ENCODE measurements at places on chromosomes 12 and 14.

DNA sequence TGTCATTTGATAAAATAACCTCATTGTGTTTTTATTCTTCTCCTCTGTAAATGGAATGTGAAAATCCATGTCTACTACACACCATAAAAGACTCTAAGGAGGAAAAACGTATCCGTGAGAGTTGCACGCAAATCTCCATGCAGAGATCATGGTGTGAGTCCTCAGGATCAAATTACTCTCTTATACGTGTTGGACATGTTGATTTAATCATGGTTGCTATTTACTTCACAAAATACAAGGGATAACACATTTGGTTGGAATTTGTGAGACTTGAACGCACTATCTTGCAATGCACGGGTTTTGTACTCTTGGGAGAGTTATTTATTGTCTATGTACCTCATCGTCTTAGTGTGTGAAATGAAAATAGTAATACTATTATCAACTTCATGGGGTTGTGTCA, 128.0 kb upstream of the RASSF8 start:
- DNase-seq, result no peak

DNA sequence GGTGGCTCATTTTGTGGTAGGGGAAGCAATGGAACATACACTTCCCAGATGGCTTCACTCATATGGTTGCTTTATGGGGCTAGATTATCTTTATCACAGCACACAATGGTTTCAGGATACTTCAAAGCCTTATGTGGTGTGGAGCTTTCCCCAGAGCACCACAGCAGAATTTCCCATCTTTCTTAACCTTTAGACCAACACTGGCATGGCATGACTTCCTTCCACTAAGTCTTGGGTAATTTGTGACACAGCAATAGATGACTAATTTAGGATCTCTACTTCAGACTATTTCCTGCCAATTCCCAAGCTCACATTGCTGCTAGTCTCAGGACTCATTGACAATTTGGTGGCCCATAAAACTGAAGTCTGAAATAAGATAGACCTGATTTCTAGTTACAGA, 36.9 kb upstream of the DCN start:
- DNase-seq, result no peak

GRCh38 chr14:105047283-105048016, 17.8 kb downstream of the GPR132 start:
- no peak for DNase-seq

- DNase-seq, result peak; percentile 14
Measured at GRCh38 chr14:65462411-65462810, 49.9 kb downstream of the FUT8 start.

DNA sequence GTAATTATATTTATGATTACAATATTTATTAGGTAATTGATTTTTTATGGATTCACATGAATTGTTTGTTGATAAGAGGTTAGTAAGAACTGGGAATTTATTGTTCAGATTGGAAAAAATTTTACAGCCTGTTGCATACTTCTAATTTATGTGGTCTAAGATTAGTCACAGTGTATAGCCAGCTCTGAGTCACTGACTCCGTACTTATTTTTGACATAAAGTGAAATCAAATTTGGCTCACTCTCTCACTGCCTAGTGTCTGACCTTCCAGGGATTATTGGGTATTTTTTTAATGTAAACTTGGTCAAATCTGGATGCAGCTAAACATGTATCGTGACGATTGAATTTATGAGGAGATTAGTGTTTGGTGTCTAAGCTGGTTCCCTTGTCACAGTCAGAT, 109.3 kb downstream of the PTPRQ start:
- peak; percentile 71 for DNase-seq

DNA sequence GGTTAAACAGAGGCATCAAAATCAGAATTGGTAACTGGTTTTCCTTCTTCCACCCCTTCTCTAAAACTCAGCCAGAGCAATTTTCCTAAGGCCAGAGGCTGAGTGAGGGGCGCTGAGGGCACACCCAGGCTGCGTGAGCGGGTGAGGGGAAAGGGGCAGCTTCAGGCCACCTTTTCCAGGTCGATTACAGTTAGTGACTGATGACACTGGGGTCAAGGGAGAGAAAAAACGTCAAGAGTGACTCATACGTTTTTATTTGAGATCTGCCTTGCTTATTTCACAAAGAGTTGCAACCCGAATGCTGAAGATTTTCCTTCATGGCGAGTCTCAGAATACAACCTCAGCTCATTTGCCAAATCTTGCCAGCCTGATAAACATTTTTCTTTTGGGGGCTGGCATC, 46.7 kb upstream of the EVL start:
- DNase-seq, result no peak

DNA sequence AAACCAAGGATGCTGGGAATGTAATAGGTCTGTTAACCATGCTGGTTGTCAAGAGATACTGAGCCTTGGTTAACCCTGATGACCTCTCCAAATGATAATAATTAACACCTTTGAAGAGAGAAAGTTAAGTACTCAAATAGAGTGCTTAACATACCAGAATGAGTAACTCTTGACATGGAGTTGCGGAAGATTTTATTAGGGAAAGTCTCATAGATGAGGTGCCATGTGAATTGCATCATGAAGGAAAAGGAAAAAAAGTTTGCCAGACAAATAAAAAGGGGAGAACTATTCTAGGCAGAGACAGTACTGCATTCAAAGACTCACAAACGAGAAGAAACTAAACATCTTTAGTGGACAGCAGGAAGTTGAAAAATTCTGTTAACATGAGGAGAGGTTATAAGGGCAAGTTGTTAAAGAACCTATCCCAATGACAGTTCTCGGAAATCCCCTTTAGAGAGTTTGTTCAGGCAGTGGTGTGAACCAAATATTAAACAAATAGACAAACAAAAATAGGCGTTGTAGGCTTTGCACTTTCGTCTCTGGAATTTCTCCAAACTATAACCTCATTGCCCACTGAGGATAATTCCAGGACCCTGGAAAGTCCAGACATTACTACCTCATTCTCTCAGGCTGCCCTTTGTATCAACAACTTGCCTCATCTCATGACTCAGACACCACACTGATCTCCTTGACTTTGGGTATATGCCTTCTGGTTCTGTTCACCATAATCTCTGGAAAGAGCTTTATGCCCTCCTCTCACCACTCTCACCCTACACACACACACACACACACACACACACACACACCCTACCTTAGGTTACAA, 435.0 kb downstream of the GXYLT1 start:
- peak; percentile 5 for DNase-seq

DNA sequence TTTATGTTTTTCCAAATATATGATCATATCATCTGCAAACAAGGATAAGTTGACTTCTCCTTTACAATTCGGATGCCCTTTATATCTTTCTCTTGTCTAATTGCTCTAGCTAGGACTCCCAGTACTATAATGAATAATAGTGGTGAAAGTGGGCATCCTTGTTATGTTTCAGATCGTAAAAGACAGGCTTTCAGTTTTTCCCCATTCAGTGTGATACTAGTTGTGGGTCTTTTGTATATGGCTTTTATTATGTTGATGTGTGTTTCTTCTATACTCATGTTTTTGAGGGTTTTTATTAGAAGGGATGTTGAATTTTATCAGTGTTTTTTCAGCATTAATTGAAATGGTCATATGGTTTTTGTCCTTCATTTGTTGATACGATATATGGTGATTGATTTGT, 97.3 kb downstream of the FUT8 start:
- no peak for DNase-seq

GRCh38 chr14:92960706-92961566, 38.0 kb downstream of the CHGA start:
- no peak for DNase-seq

DNA sequence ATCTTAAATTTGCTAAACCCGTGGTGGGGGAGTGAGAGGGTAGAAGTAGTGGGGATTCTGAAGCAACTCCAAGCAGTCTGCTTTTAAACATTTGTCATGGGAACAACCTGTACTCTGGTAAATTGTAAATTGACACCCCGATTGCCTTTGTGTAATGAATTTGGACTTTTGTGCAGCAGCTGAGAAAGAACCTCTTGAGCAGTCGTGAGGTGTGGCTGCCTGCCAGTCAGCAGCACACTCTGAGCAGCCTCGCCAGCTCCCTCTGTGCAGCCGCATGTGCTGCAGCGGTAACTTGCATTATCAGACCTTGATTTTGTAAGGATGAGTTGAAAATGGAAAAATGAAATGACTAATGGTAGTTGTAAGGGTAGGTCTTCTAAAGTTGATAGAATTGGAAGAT, 74.3 kb downstream of the SUSD6 start:
- no peak for DNase-seq

Data from SW 1271 (cell line).